SJCRH30 (cell line): ENCODE measurements at places on chromosomes 6 and 20.

DNA sequence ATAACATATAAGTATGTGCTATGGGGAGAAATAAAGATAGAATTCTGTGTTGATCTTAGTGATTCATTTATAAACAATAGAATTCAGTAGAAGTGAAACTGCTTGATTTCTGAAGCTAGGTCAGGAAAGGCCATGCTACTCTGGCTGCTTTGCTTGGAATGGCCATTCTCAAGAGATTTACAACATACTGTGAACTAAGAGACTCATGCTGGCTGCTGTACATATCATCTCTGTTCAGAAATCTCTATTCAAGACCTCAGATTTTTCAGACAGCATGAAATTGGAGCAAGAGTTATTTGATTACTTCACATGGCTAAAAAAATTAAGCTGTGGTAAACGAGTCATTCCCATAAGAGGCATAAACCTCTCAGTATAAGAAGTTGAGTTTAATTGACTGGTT is 662.6 kb downstream of the BCKDHB start:
- DNase-seq: no peak

- DNase-seq: no peak
These were observed 13.2 kb upstream of the IRF4 start for GRCh38 chr6:378090-378957.

DNA sequence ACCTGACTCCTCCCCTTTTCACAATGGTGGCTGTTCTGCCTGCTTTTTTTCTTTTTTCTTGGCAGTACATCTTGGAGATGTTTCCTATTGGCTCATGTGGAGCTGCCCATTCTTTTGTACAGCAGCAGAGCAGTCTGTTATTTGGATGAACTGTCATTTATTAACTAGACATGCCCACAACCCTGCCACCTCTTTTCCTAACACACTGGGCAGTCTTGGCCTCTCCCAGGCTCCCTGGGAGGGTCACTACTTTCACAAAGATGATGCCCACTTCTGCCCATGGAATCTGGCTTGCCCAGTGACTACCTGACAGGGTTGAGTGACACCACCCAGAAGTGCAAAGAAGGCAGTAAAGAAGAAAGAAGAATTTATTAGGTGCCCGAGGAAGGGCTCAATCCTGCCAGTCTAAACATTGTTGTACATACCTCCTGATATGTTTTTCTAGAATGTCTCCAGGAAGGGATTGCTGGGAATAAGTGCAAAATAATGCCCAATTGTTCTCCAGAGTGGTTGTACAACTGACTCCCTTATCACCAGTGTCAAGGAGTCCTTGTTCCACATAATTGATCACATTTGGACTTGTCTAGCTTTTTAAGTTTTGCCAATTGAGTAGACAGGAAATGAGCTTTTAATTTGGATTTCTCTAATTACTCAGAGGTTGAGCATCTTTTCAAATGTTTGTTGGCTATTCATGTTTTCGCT is 19.7 kb upstream of the SCRT2 start:
- DNase-seq: no peak

DNA sequence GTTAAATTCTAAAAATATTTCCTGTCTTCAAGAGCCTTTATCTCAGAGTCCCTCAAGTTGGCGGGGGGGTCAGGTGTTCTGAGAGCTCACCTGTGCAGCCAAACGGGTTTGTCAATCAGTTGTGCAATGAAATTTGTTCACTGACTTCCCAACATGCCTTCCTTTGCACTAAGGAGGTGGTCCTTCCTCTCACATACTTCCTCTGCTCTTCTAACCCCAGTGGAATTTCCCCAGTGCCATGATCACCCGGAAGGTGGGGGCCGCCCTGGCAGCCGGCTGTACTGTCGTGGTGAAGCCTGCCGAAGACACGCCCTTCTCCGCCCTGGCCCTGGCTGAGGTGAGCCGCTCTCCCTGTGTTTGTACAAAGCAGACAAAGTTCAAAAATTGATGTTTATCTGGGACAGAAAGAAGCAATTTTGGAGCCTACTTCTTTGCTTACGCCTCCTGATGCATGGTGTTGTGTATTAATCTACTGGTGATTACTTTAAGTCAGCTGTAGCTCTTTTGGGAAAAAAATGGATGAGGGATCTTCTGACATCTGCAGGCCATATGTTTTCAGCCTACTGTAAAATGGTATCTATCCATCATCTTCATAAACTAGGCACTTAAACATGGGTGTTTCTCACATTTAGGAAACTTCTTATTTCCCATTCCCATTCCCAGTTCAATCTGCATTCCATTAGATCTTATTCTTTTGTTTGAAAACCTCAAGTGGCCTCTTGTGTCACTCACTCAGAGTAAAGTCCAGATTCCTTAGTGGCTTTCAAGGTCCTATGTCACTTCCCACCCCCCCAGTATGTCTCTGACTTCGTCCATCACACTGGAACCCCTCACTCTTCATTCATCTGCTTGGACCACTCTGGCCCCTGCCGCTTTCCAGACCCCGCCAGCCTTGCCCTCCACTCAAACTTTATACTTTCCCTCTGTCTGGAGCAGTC is 10.1 kb downstream of the ALDH5A1 start:
- DNase-seq: no peak

DNA sequence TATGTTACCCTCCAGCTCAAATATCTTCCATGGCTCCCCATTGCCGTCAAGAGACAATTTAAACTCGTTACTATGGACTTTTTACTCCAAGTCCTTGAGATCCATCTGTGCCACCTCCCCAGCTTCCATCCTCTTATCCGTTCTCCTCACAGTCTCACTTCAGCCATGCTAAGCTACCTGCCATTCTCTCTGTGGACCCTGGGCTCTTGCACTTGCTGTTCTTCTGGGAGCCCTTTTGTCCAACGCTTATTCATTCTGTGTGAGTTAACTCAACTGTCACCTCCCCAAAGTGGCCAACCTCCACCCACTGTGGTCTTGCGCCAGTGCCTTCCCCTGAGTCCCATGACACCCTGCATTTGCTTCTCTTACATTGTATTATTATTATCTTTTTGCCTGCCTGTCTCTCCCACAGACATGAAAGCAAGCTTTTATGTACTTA is 132.4 kb downstream of the BCAS1 start:
- no peak for DNase-seq

- DNase-seq: no peak
These were observed 36.9 kb upstream of the ID1 start for GRCh38 chr20:31568041-31568731.

DNA sequence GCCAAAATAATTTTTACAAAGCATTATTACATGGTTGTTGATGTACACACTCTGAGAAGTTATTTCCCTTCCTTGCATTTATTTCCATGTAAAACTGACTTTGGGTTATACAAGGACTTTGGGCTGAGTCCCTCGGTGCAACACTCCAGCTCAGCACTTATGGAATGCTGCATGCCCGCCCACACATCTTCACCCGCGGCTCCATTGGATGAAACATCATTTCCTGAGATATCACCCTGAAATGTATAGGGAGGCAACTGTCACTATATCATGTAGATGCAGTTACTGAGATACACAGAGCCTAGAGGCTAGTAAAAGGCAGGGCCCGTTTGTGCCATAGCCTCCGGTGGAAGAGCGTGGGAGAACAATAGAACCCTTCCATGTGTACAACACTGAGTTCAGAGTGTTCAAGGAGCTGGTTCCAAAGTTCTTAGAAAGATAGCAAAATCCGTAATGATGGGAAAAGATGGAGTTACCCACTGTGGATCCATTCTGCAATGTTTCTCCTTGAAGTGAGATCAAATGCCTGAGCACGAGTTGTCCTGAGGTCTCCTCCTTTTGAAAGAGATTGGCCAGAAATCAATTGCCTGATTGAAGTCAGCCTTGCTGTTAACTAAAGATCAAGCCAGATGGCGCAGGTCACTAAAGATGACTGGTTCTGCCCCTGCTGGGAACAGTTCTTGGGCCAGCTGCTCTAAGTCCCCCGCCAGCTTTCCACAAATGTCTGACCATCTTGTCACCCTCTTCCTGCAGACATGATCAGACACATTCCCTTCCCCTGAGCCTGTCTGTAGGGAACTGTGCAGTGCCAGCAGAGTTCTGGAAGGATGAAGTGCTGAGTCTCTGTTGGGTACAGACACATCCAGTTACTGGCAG is 100.9 kb upstream of the IYD start:
- DNase-seq: no peak

- DNase-seq: peak; percentile 46
These were observed 169.3 kb upstream of the ZNF337 start for GRCh38 chr20:25865715-25866656.

DNA sequence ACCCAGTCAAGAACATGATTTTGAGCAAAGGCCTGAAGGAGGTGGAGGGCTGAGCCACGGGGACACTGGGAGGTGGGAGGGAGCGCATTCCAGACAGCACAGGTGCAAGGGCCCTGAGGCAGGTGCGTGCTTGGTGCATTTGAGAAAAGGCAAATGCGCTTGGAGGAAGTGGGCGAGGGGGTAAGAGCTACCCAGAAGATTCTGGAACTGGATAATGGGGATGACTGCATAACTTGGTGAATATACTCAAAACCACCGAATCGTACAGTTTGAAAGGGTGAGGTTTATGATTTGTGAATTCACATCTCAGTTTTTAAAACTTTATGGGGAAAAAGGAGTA is 9.8 kb downstream of the PREX1 start:
- no peak for DNase-seq

DNA sequence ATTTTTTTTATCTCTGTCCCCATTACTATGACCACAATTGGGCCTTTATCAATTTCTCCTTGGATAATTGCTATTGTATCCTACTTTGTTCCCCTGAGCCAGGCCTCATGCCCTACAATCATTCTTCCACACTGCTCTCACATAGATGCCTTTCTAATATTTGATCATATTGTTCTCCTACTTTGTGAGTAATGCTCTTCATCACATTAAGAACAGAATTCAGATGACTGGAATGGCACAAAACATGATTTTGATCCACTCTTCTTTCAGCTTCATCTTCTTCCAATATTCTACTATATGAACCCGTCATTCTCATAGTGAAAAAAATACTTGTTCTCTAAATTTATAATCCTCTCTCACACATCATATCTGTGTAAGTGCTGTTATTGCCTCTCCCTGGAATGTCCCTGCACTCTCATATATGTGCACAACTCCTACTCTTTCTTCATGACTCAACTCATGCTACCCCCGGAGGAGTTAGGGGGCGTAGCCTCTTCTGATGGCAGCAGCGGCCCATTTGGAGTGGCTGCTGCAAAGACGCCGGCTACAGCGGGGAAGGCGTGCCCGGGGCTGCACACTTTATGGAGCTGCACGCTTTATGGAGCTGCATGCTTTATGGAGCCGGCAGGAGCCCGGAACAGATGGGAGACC is 25.3 kb upstream of the HACE1 start:
- no peak for DNase-seq
